ENCODE measurements at places on chromosomes 6 and 20. TPM values are rescaled to one million over a fixed set of nuclear protein-coding genes. Genes with fewer than 3 reads are reported as not detected.

- no peak overlapping the region for H3K4me3 ChIP-seq
- H3K27me3 ChIP-seq = no peaks in the 10 kb centered on the region
- no peak for DNase-seq
- H3K27ac ChIP-seq = no peak overlapping the region
- no peaks in the 10 kb centered on the region for H3K36me3 ChIP-seq
These were observed 245.5 kb upstream of the TAB2 start for GRCh38 chr6:149071997-149072396.

DNA sequence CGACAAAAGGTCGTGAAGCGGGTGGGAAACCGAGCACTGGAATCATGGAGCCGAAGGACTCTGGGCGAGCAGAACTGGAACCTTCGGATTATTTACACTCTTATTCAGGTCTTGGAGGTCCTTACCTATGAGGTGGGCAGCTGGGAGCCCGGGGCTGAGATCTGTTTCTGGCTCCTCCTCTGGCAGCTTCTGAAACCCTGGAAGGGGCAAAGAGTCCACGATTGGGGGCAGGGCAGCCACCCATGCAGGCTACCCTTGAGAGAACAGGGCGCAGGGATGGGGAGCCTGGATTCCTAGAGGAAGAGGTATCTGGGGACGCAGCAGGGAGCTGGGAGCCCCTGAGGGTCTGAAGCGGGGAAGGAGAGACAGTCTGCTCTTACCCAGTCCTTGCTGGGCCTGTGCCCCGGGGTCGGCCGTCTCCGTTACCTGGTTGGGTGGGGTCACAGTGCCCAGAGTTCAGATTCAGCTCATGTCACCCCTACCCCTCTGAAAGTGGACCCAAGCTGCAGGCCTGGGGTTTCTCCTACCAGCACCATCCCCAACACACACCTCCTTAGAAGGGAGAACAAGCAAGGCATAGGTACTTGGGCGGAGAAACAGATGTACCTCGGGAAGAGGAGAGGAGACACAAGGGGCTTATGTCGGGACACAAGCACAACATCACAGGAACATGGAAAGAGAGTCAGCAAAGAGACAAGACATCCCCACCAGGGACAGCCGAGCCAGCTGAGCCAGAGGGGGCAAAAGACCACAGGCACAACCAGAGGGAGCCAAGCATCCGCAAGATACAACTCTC lies 592 bp downstream of the LTB start:
- peak overlapping the region; percentile 20 for H3K4me3 ChIP-seq
- peak; percentile 77 for DNase-seq
- no peaks in the 10 kb centered on the region for H3K36me3 ChIP-seq
- H3K4me1 ChIP-seq = no peaks in the 10 kb centered on the region

DNA sequence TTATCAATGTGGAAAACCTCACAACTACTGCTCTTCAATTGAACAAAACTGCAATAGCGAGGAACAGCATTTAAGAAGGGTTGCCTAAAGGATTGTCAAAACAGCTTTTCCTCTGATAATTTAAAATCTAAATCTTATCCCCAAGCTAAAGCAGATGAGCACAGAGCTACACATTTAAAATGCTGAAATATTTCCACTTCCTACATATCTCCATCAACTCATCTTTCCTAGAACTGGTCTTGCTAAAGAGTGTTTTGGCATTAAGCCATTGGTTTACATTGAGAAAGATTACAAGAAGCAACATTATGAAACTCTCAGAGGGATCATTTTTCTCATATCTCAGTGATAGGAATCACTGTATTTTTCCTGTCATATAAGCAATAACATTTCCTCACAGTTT lies 3.6 kb downstream of the OR10C1 start:
- no peaks in the 10 kb centered on the region for H3K36me3 ChIP-seq
- no peaks in the 10 kb centered on the region for H3K4me1 ChIP-seq
- H3K4me3 ChIP-seq = no peak overlapping the region
- no peaks in the 10 kb centered on the region for H3K27me3 ChIP-seq
- H3K27ac ChIP-seq = no peak overlapping the region
- no peak for DNase-seq

GRCh38 chr6:125679128-125679527 lies 70.3 kb upstream of the HEY2 start:
- no peaks in the 10 kb centered on the region for H3K36me3 ChIP-seq
- no peak for DNase-seq
- no peak overlapping the region for H3K27ac ChIP-seq
- H3K4me1 ChIP-seq = peaks cover 7% of the 10 kb centered on the region
- no peak overlapping the region for H3K4me3 ChIP-seq

DNA sequence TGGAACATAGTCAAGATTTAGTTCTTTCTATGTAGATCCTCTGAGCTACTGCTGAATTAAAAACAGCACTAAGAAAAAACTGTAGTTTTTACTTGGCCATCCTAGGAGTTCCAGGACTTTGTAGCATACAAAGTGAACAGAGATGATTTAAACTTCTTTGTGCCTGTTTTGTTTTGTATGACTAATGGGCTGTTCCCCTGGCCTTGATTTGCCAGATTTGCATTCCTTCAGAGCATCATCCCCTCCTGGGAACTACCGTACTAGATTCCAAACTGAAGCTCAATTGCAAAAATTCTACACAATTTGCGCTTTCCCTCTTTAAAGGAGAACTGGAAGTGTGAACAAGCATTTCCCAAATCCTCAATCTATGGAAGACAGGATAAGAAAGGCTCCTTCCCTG lies 23.1 kb downstream of the ACOT13 start:
- DNase-seq = no peak
- H3K36me3 ChIP-seq = no peaks in the 10 kb centered on the region
- H3K27me3 ChIP-seq = no peaks in the 10 kb centered on the region
- no peak overlapping the region for H3K4me3 ChIP-seq
- no peak overlapping the region for H3K27ac ChIP-seq

SALL4 gene
- total RNA-seq = 0.19 TPM

- no peaks in the 10 kb centered on the region for H3K36me3 ChIP-seq
- H3K27me3 ChIP-seq = no peaks in the 10 kb centered on the region
- peak overlapping the region; percentile 84 for H3K4me3 ChIP-seq
- peak; percentile 98 for DNase-seq
- no peaks in the 10 kb centered on the region for H3K4me1 ChIP-seq
- H3K27ac ChIP-seq = peak overlapping the region; percentile 71
These were observed 635 bp upstream of the TENT5A start for GRCh38 chr6:81752921-81753710.

GNMT gene
- total RNA-seq = 1.2 TPM

RSPH3 gene
- total RNA-seq = 4.9 TPM

GRCh38 chr20:18904192-18904591 lies 90.6 kb downstream of the SCP2D1 start:
- H3K36me3 ChIP-seq = no peaks in the 10 kb centered on the region
- DNase-seq = no peak
- no peaks in the 10 kb centered on the region for H3K27me3 ChIP-seq
- no peaks in the 10 kb centered on the region for H3K4me1 ChIP-seq

- H3K36me3 ChIP-seq = no peaks in the 10 kb centered on the region
- H3K4me1 ChIP-seq = no peaks in the 10 kb centered on the region
- no peak overlapping the region for H3K4me3 ChIP-seq
- no peak overlapping the region for H3K27ac ChIP-seq
- DNase-seq = no peak
These were observed 7.7 kb upstream of the PBOV1 start for GRCh38 chr6:138225953-138226352.

All from aorta (tissue), 5 donors.